ENCODE measurements at places on chromosomes 16 and 17. TPM values are rescaled to one million over a fixed set of nuclear protein-coding genes. Genes with fewer than 3 reads are reported as not detected.

The RHOT2 gene
- 117 TPM for polyA plus RNA-seq

The MAP1LC3B gene
- 59.2 TPM for polyA plus RNA-seq

GRCh38 chr17:65547253-65547670 lies 14.2 kb downstream of the AXIN2 start:
- no peak for DNase-seq

DNA sequence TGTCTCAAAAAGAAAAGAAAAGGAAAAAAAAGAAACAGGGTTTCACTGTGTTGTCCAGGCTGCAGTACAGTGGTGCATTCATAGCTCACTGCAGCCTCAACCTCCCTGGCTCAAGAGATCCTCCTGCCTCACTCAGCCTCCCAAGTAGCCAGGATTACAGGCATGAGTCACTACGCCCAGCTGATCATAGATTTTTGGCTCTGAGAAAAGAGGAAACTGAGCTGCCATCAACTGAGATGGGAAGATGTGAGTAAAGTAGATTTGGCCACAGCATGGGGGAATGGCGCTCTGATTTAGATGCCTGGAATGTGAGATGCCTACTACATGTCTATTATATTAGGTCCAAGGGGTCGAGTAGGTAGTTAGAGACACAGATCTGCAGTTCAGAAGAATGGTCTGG lies 5.9 kb upstream of the NAGS start:
- DNase-seq = no peak

DNA sequence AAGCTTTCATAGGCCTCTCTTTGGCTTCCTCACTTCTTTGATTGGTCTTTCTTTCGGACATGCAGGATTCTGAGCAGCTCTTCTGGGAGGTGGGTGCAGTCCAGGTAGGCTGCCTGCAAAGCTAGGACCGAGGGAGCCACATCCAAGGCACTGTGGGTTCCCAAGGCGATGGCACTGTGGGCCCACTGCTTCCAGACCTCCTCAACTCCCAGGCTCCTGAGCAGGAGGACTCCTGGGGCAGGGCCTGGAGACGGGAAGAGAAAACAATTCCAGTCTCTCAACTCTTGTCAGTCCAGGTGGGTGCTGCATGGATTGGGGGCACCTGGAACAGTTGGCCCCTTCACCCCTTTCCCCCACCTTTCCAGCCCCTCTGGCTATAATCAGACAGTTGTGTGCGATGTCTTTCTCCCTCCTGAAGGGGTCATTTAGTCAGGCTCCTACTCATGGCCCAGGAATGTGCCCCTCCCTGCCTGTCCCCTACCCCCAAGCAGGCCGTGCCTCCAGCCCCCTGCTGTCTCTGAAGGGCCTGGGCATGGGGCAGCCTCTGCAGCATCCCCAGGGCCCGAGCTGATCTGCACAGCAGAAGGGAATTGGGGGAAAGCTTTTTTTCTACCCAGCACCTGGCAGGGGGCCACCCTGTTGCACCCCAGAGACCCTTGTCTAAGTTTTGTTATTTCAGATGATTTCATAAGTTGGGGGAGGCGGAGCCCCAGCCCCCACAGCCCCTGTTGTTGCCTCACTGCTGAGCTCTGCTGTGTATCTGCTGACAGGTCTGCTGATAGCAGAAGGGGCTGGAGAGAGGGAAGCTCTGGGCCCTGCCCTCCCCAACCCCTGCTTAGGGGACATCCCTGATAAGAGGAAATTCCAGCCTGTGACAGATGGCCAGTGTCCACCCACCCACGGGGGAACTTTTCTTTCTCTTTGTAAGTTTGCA lies 330.3 kb downstream of the SEC14L1 start:
- no peak for DNase-seq

- DNase-seq = no peak
Observed at GRCh38 chr17:32477220-32477619, 9.6 kb upstream of the CDK5R1 start.

Measured in renal pelvis (tissue), 12 donors.